Skin of body (tissue), 3 donors: ENCODE measurements at places on chromosomes 2 and 18.
A peak's percentile ranks its signal among the peaks of the same experiment; 100 is the strongest.

DNA sequence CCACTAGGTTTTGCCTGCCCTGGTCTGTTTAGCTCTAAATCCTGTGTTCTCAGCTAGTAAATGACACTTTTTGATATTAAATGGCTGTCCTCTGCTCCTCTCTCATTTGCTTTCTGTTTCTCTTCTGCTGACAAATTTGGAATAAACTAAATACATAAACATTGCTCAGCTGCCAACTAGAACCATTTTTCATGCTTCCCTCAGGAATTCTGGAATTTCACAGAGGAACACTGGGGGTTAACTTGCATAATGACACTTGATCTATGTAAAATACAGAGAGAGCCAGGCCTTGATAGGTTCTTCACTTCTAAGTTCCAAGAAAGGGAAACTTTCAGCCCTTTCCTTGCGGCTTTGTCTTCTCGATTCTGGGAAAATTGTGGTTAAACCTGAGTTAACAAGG lies 450.6 kb upstream of the ST6GAL2 start:
- DNase-seq = peak; percentile 20

GRCh38 chr2:79393107-79393685 lies 119.7 kb upstream of the CTNNA2 start:
- DNase-seq = no peak

GRCh38 chr2:5235701-5236100 lies 456.5 kb upstream of the SOX11 start:
- DNase-seq = no peak

DNA sequence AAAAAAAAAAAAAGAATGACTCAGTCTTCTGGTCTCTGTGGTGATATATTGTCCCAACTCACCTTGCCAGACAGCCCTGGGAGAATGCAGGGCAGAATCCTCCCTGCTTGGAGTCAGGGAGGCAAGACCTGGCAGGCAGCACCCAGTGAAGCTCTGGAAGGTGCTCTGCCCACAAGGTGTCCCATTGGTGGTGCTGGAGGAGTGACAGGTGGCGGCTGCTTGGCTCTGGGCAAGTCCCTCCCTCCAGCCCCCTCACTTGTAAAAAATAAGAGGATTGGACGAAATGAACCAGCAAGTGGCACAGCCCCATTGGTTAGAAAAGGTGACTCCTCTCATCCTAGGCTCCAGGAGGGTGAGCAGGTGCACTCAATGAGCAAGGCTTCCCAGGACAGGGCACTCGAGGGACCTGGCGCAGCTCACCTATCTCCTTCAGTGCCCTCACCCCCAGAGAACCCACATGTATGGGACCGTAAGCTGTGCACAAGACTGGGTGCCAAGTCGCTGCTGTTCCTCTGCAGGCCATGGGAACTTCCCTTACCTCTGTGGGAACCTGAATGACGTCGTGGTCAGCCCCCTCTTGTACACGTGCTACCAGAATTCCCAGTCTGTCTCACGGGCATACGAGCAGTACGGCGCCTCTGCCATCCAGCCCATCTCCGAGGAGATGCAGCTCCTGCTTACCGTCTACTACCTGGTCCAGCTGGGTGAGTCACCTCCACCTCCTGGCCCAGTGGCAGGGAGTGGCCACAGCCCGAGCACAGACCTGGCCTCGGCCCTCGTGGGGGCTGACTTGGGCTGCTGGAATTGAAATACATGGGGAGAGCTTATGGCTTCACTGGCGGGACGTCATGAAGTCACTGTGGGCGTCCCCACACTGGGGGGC lies 54.6 kb downstream of the GREB1 start:
- DNase-seq = no peak

- no peak for DNase-seq
Observed at GRCh38 chr2:230721712-230722111, 9.1 kb downstream of the CAB39 start.

DNA sequence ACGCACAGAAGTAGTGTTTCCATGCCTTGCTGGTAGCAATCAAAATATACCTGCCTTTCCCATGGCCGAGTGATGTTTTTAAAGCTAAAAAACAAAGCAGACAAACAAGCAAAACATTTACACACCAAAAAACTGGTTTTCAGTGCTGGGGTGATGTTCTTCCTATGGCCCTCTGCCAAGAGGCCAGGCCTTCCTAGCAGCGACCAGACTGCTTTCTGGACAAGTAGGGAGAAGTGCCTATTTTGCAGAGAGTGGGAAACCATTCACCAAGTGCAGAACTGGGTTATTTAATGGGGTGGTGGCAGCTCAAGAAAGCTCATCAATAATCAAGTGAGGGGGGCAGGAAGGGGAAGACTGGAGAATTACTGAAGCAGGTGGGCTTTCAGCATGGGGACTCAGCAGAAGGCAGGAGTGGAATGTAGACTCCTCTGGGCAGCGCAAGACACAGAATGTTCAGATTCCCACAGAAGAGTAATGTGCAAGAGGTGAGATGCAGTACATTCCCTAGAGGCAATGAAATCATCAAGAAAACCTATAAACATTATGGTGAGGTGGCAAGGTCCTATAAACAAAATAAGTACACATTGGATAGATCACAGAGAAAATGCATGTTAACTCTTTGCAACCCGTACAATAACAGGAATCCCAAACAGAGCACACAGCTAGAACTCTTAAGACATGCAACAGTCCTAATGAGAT lies 44.0 kb downstream of the CPO start:
- no peak for DNase-seq

DNA sequence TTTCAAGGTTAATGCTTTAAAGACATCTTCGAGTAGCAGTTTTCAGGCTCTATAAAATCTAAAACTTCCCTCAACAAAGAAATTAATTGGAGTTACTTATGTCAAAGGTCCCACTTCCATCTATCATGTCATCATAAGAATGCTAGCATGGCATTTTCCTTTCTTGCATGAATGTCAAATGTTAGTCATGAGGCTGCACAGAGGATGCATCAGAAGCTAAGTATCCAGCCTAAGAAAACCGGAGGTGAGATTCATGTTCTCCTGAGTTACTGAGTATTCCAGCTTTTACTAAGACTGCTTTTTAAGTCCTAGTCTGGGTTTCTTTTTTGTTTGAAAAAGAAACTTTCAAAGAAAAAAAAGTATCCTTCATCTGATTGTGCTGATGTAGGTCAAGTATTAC lies 130.6 kb upstream of the CDH19 start:
- no peak for DNase-seq
